Activated CD4-positive, alpha-beta T cell treated with anti-CD3 and anti-CD28 coated beads, Interleukin-2, amount 50 U/mL, for 1 hour (primary cell): ENCODE measurements at places on chromosomes 7 and 10.

GRCh38 chr10:68406111-68406814 lies 814 bp downstream of the RUFY2 start:
- peak; percentile 17 for DNase-seq

DNA sequence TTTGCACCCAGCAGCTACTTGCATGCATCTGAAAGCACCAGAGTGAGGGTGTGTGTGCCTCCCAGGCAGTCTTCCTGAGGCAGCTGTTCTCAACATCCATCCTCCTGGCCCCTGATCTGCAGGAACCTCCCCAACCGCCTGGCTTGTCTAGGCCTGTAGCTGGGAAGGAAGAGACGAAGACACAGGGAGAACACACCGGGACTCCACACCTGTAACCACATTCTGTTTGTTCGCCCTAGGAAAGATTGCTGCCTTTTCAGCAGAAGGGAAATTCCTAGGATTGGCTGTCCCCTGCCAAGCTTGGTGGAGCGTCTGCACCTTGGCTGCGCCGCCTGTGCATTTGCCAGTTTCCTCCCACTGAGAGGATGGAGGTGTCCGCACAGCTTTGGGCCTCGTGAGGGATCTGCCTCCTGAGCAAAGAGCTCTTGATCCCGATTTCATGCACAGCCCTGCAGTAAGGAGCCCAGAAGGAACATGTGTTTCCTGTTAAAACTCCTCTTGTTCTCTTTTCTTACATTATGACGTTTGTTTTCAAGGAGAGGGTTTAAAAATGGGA lies 154.6 kb downstream of the TPST1 start:
- no peak for DNase-seq

DNA sequence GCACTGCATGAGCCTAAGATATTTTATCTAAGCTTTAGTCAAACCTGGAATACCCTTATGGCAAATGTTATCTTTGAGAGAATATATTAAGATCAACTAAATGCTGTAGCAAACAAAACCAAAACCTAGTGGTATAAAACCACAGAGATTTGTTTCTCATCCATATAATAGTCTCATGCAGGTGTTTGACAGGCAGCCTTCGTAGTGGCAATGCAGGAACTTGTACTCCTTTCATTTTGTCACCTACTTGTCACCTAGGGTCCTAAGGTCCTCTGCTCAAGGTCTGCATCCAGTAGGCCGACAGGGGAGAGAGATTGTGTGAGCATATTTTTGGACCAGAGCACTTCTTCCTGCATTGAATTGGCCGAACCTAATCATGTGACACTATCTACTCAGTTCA lies 352.6 kb downstream of the GPR37 start:
- no peak for DNase-seq

GRCh38 chr10:70549351-70549961 lies 53.1 kb downstream of the PRF1 start:
- DNase-seq, result no peak

DNA sequence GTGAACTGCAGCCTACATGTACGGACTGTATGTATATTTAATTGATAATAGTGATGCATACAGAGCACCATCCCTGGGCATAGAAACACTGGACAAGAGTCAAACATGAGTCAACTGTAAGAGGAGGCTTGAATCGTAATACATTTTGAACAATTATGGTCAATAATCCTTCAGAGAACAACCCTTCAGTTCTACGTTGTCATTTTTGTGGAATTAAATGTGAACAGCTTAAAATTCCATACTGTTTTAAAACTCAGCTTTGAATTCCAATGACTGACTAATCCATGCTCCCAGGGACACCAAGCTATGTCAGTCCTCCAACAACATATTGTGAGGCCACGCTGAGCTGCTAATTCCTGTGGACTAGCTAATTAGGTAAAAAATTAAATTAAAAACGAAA lies 41.5 kb upstream of the KMT2E start:
- no peak for DNase-seq

DNA sequence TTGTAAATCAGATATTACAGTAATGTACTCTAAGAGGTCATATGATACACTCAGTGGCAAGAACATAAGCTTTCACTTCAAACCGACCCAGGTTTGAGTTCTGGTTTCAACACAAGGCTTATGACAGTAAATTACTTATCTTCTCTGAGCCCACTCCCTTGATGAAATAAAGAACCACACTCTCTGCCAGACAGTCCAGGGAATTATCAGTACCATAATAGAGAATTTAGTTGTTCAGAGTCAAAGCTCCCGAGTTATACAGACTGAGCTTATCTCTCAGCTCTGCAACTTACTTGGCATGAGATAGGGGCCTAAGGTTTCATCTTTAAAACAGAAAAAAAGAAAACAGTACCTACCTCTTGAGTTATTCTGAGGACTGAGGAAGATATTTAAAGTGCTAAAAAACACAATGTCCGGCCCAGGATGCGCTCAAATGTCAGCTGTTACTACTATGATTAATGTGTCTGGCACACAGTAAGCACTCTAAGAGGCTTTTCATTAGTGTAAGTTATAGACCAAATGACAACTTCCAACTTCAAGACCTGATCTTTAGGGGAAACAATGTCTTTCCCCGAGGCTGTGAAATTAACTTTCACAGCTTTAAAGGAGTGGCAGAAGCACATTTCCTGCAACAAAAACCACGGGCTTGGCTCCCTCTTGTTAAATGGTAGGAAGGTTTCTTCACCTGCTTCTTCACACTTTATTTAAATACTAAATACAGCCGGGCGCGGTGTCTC lies 38.1 kb downstream of the UBE2H start:
- no peak for DNase-seq

DNA sequence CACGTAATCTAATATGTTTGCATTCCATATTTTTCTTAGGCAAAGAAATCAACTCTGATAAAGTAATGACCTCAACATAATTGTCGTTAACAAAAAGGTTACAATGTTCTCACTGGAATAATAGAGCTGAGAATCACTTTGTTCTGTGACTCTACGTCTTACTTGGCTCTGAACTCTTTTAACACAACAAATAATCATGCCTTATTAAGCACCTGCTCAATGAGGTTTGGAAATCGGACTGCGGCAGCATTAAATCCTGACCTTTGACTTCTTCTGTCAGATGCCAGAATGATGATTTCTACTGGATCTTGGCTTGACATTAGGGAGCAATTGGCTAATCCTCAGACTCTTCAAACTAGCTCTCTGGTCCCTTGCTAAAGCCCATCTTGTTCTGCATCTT lies 233.6 kb downstream of the SEMA3D start:
- DNase-seq, result no peak

DNA sequence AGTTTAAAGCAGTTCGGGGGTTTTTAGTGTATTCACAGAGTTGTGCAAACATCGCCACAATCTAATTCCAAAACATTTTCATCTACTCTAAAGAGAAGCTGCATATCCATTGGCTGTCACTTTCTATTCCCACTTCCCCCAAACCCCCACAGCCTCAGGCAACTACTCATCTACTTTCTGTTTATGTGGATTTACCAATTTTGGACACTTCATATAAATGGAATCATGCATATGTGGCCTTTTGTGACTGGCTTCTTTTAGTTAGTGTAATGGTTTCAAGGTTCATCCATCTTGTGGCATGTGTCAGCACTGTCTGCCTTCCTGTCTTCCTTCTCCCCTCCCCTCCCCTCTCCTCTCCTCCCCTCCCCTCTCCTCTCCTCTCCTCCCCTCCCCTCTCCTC lies 78.5 kb upstream of the FZD1 start:
- no peak for DNase-seq

GRCh38 chr7:88689821-88690220 lies 69.7 kb upstream of the ZNF804B start:
- DNase-seq, result no peak

DNA sequence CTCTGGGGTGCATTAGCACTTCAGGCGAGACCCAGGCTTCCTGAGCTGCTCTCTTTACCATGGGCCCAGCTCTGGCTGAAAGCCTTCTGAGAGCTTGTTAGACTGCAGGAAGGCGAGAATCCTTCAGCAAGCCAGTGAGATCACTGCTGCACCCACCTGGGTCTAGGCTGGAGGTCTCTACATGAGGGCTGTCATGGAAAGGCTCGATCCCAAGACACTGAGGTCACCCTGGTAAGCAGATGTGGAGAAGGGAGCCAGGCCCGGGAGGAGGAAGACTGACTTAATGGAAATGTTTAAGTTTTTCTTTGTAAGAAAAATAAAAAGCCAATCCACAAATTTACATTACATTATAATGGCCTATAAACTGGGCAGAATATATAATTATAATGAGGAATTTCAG lies 684.5 kb downstream of the TNS3 start:
- no peak for DNase-seq

- DNase-seq, result no peak
These were observed 15.5 kb downstream of the WAPL start for GRCh38 chr10:86506062-86506461.

GRCh38 chr7:95220328-95220727 lies 104.0 kb downstream of the PON1 start:
- DNase-seq, result no peak

GRCh38 chr7:36639826-36640225 lies 84.5 kb downstream of the AOAH start:
- peak; percentile 20 for DNase-seq

- no peak for DNase-seq
These were observed 73.8 kb downstream of the RGS10 start for GRCh38 chr10:119468542-119469324.
